ENCODE measurements at places on chromosomes 12 and 14. TPM values are rescaled to one million over a fixed set of nuclear protein-coding genes. Genes with fewer than 3 reads are reported as not detected.

The PLEKHD1 gene
- total RNA-seq = not detected

DNA sequence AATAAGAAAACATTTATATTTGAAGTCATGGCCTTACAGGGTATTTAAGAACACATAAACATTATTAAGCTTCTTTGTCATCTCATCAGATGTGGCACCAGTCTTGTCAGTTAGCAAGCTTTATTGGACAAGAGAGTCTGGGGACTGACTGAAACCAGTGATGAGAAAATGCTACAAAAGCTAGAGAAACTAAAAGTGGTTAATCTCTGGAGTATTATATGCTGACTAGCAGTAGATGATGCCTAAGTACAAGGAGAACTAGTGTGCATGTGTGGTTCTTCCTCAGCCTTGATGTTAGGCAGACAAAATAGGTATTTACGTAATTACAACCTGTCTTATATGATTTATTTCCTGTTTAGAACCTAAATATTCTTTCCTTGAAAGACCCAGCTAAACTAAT lies 176.5 kb downstream of the CPNE8 start:
- H3K4me1 ChIP-seq = no peaks in the 10 kb centered on the region
- DNase-seq = no peak
- H3K27ac ChIP-seq = no peak overlapping the region
- no peaks in the 10 kb centered on the region for H3K36me3 ChIP-seq

The COX6A1 gene
- 529 TPM for total RNA-seq

GRCh38 chr12:56143870-56144269 lies 8.5 kb upstream of the MYL6B start:
- no peak for DNase-seq
- no peaks in the 10 kb centered on the region for H3K27me3 ChIP-seq
- H3K4me1 ChIP-seq = no peaks in the 10 kb centered on the region

- DNase-seq = peak; percentile 48
- peaks cover 52% of the 10 kb centered on the region for H3K4me1 ChIP-seq
- no peak overlapping the region for H3K4me3 ChIP-seq
- peak overlapping the region; percentile 50 for H3K27ac ChIP-seq
- H3K36me3 ChIP-seq = no peaks in the 10 kb centered on the region
Observed at GRCh38 chr12:26156201-26156871, 31.5 kb upstream of the BHLHE41 start.

DNA sequence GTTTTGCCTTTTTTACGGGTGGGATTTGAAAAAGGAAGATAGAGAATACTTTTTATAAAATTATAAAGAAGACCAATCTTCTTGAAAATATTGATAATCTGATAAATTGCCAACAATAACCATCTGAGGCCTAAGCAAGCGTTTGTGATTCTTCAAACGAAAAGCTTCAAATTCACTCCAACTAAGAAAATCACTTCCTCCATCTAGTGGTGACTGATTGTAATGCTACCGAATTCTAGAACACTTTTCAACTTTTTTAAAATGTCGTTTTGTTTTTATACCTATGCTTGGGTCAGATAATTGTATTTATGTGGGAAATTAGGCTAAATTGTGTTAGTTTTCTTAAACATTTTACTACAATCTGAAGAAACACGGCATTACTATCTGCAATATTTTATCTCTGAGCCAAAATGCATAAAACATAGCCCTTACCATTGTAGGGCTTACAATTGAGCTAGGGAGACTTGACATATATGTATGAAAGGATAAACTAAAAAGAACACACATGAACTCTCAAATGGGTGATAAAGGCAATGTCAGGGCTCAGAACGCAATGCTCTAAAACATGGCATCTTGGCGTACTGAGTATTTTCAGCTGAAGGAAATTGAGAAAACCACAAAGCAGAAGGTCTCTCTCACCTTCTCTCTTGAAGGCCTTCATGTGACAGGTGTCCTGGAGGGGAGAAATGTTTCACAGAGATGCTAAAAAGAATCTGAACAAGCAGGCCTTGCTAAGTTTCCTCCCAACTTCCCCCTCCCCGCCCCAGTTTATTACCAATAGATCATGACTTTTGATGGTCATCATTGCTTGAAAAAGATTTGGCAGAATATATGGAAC lies 36.8 kb upstream of the G2E3 start:
- H3K4me3 ChIP-seq = no peak overlapping the region
- no peaks in the 10 kb centered on the region for H3K36me3 ChIP-seq
- DNase-seq = peak; percentile 10

The RPL6 gene
- 1,297 TPM for total RNA-seq
